ENCODE measurements at places on chromosomes 12 and 14.

DNA sequence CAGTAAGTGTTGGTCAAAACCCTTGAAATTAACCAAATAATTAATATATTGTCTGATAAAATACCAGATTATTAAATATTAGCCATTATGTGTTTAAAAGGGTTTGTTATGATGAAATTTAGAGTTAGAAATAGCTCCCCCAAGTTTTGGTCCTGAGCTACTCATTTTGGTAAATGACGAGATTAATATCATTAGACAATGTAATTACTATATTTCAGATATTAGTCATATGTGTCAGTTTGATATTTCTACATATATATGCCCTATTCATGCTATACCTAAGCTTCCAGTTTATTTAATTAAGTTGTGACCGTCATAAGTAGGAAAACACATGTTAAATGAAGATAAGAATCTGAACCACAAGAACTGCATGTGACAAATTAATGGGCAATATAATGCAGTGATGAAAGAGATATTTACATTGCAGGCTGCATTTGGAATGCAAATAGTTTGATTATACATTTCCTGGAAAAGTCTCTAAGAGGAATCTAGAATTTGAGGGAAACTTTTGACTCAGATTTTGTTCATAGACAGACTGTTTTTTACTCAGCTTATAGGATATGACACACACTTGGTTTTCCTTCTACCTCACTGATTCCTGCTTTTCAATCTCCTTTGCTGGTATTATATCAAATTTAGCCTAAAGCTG is 70.5 kb downstream of the TBC1D30 start:
- no peak for DNase-seq

DNA sequence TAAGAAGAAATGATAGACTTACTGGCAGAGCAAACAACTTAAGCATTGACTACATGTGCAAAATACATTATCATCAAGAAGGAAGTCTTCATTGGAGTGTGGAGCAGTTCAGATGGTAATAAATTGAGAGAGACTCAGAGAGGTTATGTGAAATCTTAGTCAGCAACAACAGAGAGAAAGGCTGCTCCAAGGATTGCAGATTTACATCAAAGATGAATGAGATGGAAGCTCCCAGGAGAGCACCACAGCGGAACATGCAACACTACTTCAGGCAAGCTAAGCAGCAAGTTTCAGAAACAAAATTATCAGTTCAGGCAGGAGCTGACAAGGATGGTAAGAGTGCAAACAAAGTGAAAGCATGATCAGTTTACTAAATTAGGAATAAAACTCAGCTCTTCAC is 882.3 kb downstream of the LRFN5 start:
- no peak for DNase-seq

GRCh38 chr12:53483225-53483978 is 15.9 kb downstream of the MAP3K12 start:
- DNase-seq: no peak

GRCh38 chr12:12562016-12562483 is 613 bp downstream of the DUSP16 start:
- peak; percentile 68 for DNase-seq

DNA sequence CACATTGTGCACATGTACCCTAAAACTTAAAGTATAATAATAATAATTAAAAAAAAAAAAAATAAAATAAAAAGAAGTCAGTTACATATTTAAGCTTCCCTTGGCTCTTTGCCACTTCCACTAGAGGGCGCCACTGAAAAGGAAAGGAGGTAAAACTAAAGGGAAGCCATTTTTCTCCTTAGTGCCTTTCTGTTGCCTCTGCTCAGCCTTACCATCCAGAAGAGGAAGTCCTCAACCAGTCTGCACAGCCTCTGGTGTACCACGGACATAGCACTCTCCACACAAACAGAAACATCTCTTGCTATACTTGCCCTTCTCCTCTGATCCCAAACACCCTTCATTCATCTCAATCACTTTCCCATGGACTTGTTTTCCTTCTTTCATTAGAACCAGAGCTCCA is 169.0 kb upstream of the EEA1 start:
- peak; percentile 29 for DNase-seq

DNA sequence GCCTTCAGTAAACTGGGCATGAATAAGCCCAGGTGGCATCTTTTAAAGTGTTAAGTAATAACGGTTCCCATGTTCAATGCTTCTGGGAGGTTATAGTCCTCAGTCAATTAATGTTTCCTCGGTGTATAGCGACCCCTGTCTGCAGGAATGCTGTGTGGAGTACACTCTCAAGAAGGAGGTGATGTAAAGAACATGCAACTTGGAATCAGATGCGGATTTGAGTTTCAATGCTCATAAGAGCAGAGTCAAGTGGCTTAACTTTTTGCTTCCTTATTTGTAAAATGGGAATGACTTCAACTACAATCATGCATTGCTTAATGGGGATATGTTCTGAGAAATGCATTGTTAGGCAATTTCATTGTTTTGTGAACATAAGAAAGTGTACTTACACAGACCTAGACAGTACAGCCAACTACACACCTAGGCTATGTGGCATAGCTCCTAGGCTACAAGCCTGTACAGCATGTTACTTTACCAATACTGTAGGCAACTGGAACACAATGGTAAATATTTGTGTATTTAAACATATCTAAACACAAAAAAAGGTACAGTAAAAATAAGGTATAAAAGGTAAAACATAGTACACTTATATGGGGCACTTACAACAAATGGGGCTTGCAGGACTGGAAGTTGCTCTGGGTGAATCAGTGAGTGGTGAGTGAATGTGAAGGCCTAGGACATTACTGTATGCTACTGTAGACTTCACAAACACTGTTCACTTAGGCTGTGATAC is 6.7 kb upstream of the MRPS35 start:
- peak; percentile 55 for DNase-seq

DNA sequence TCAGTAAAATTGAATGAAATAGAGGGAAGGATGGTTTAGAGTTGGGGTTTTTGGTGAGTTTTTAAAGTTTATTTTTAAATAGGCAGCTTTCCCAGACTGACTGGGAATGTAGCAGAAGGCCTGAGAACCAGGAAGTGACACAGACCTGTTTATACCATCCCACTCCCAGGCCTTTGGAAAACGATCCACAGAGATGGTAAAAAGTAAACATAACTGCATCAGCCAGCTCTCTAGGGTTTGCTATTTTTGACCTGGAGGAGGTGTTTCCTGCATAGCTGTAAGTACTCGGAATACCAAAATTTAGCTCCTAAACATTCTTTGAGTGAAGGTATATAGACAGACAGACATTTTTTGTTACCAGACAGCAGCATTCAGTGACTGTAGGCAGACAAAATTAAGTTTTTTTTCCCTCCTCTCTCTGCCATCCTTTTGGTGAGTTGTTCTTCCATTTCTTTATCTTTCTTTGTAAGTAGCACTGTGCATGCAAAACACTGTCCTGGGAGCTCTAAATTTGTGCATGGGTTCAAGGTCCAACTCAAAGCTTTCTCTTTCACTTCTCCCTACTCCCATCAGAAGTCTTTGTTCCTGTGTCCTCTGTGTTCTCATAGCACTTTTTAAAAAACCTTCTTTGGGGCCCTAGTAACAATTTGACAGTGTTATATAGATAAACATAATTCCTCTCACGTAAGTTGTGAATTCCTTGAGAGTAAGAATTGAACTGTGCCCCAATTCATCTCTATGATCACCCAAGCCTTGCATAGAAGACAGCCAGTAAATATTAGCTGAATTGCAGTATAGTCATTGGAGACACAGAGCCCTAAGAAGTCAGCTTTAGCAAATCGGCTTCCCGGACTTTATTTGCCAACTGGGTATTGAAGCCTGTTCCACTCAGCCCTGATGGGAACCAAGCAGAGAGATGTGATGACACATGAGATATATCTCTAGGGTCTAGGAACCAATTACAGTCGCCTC is 37.4 kb downstream of the SUSD6 start:
- DNase-seq: no peak

DNA sequence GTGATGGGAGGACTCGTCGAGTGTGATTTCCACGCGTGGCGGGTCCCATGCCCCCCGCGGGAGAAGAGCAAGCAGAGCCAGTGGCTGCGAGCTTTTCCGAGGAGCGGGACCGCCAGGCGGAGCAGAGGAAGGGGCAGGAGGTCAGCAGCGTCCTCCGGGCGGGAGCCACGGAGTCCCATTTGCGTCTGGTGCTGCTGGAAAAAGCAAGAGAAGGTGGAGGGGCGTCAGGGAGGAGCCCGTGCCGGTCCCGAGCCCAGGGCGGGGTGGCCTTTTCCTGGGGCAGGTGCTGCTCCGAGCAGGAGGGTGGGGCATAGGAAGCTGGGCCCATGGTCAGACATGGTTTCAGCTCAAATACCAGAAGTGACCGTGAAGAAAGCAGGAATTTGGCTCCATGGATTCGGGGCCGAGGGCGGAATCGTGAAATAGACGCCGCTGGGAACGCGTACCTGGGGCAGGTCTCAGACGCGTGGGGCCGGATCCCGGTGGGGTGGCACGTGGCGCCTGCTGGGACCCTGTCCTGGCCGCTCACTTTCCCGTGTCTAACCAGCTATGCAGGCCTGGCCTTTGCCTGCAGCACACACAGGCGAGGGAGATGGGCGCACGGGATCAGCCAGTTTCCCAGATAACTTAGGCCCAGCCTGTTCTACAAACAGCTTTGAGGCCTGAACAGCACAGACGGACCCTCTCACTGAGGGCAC is 60.0 kb downstream of the GALNT9 start:
- DNase-seq: no peak

DNA sequence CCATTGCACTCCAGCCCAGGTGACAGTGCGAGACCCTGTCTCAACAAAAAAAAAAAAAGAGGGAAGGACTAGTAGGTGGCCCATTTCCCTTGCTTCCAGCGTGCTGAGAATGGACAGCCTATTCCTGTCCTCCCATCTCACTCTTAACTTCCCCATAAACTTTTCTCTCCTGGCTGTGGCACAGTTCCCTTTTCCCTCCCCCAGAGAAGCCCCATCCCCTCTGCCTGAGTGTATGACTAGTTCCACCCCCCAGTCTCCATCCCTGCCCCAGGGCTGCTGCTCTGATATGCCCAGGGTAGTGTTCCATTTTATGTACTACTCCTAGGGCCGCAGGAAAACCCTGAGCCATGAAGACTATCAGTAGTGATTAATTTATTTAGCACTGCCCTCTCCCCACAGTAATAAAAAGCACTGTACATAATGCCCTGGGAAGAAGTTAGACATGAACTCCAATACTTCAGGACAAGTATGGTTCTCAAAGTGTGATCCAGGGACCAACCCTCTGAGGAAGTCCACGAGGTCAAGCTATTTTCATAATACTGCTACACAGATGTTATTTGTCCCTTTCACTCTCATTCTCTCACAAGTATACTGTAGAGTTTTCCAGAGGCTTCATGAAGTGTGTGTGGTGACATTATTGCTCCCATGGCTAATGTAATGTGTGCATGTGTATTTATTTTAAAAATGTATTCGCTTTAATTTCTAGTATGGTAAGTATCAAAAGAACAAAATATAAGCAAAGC is 11.5 kb upstream of the CHD4 start:
- DNase-seq: no peak

GRCh38 chr12:57850854-57851430 is 4.4 kb upstream of the CTDSP2 start:
- no peak for DNase-seq

DNA sequence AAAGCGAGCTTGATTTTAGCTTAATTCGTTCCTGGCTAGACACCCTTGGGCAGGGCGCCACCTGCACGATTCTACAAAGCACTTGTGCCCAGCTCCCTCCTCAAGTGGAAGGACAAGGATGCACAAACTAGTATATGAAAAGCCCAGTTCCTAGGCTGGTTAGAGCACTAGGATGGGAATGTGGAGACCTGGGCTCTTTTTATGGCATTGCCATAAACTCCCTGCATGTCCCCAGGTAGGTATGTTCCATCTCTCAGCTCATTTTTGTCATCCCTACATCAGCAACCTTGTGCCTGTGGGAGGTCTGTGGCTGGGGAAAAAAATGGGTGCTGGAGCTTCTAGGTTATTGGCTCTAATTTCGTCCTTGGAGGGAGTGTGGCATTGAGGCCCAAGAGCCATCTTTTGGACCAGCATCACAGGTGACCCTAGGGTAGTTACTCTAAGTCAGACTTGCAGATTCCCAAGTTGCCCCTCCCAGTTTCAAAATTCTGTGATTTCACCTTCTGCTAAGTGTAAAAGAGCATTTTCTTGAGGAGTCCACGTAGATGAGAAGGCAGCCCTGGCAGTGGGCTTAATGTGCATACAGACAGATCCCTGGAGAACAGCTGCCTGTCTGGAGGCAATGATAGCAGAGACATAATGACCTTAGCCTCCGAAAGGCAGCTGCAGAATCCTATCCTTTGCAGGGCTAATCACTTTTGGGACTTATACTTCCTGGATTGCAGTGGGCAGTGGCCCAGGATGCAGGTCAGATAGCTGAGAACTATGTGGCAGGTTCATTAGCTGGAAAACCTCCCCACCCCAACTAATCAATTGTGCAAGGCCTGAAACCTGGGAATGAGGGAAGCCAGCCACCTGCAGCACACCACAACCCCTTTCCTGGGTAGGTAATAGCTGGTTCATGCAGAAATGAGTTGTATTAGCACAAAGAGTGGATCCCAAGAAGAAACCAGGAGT is 47.6 kb upstream of the BDKRB2 start:
- DNase-seq: no peak

GRCh38 chr12:118103201-118103600 is 610 bp downstream of the VSIG10 start:
- DNase-seq: no peak

- DNase-seq: no peak
Observed at GRCh38 chr12:106839333-106839732, 64.9 kb downstream of the RIC8B start.

- DNase-seq: no peak
Observed at GRCh38 chr12:51620448-51620847, 29.4 kb downstream of the SCN8A start.

GRCh38 chr14:61836184-61836583 is 74.0 kb downstream of the SNAPC1 start:
- DNase-seq: no peak

DNA sequence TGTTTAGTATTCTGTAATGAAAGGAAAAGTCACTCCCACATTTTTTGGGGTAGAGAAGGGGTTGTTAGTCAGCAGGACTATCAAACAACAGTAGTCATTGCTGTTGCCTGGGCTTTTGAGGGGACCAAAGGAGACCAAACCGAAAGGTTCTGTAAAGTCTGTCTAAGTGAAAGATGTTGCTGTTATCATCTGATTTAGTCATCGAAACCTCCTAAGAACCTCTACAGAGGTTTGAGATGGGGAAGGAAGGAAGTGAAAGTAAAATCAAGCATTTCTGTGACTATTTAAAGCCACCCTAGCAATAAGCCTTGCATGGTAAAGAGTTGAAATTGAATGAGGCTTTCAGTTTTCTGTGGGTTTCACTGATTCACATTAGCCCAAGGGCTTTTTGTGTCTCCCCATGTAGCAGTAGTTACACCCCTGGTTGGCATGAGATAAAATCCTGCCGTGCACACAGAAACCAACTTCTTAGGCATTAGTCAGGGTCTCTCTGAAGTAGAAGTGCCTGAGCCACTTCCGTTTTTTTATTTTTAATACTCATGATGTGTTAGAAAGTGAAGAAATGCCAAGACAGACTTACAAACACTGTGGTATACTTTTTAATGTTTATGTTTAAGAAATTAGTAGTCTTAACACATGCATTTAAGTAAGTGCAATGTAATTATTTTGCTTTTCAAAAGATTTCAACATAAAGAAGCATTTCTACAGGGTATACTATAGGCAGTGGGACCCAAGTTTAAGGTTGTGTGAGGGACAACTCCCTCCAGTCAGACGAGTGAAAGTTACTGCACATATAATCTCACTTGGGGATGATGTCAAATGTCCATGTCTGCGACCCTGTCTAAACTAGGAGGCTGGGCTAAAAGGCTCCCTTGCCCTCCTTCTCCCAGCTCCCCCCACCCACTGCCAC is 50.4 kb downstream of the DYRK2 start:
- no peak for DNase-seq

- DNase-seq: no peak
Observed at GRCh38 chr12:56028511-56029165, 7.8 kb downstream of the IKZF4 start.
